Stimulated activated CD4-positive, alpha-beta T cell treated with anti-CD3 and anti-CD28 coated beads, Interleukin-1b, Interleukin-23, amount 100 ng/mL, for 48 hours (primary cell): ENCODE measurements at places on chromosomes 11 and 22.

DNA sequence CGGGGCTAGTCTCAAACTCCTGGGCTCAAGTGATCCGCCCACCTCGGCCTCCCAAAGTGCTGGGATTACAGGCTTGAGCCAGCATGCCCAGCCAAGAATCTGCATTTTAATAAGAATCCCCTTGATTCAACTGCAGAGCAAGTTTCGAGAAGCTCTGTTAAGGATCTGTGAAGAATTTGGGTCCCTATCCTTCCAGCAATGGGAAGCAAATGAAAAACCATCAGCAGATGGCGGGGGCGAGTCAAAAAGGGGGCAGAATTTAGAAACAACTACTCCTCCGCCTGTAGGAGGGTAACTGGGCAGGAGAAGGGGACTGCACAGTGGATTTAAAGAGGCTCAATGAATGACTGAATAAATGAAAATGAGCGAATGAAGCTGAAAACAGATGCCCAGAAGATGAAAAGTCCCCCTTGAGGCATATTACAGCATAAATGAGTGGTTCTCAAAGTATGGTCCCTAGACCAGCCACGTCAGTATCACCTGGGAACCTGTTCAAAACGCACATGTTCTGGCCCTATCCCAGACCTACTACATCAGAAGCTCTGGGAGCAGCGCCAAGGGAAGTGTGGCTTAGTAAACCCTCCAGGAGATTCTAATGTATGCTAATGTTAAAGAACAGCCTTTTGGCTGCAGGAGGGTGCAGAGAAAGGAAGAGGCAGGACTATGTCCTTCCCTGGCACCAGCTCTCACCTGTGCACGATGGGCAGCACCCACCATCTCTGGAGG, 15.0 kb downstream of the VWCE start:
- DNase-seq, result no peak

DNA sequence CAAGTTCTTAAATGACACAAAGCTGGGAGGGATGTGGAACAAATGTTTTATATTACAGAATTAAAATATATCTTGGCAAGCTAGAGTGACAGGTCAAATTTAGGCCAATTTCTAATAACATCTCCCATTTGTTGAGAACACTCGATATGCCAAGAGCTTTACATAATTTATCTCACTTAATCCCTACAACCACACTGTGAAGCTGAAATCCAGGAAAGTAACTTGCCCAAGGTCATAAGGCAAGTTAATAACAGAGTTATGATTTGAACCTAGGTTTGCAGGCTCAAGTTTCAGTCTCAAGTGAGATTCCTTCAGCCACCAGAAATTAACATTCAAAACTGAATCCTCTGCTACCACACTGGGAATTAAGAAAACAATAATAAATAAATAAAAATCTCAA, 38.3 kb downstream of the RAB30 start:
- no peak for DNase-seq

GRCh38 chr22:24901448-24901847, 45.0 kb downstream of the LHFPL7 start:
- DNase-seq, result no peak

- no peak for DNase-seq
Measured at GRCh38 chr11:18623707-18624106, 10.4 kb downstream of the SPTY2D1 start.

DNA sequence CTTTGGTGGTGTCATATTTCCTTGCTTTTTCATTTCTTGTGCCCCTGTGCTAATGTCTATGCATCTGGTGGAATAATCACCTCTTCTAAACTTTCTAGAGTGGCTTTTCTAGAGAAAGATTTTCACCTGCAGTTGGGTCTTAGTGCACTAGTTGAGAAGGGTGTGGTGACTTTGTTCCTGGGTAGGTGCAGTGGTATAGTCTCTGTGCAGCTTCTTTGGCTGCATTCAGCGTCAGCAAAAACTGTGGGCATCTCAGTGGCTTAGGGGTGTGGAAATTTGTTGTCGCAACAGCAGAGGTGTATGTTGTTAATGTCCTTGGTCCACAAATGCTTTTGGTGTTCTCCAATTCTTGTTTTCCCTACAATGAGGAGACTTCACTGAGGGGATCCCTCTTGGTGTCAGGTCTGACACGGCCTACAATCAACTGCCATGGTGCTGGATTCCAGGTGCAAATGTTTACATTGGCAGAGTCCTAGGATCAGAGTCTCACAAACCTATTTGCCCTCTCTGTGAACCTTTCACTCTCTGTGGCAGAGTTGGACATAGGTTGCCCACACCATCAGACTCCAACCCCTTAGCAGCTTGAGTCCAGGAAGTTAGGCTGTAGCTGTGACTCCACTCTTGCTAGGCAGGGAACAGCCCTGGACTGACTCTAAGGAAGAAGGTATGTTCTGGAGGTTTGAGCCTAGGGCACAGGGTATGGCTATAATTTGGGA, 48.8 kb downstream of the GDPD4 start:
- DNase-seq, result no peak

DNA sequence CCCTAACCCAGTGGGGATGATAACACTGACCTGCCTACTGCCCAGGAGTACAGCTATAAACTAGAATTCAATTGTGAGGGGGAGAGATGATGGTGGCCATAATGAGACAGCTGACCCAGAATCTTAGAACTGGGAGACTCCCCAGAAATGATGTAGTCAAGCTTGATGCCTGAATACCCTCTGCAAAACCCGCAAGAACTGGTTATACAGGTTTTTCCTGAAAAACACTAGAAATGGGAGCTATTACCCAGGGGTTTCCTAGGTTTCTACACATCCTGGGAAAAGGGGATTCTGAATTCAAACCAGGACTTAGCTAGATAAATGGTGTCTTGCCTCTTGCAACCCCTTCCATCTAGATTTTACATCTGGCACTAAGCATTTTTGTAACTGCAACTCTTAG, 113.8 kb upstream of the NARS2 start:
- DNase-seq, result no peak

DNA sequence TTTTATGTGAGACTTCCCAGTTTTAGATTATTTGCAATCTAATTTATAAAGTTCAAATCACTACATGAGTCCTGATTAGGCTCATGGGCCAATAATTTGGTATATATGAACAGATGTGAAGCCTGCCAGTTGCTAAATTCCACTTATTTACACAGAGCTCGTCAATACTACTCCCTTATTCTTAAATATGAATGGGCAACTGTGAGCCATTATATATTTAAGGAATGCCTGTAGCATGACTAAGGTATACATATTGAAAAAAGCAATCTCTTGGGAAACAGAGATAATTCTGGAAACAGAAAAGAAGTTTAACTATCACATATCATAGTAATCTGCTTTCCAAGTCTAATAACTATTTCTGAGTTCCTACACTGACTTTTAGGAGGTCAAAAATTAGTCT, 27.0 kb downstream of the RBMXL2 start:
- DNase-seq, result no peak

GRCh38 chr11:71340086-71340606, 87.8 kb upstream of the SHANK2 start:
- no peak for DNase-seq

DNA sequence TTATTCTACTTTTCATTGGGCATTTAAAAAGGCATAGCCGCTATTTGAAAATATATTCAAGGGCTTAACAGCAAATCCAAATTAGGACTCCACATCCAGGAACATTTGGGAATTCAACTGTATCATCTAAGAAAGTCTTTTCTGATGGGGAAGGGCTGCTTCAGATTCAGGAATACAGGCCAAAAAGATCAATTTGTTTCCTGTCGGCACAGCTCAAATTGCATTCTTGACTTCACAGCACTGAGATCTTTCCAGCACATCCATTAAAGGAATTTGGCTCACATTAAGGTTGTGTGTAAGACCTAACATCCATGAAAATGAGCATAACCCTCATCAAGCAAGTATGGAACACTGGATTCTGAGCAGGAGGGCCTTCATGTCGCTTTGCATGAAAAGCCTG, 1169.5 kb upstream of the CCDC90B start:
- DNase-seq, result no peak

DNA sequence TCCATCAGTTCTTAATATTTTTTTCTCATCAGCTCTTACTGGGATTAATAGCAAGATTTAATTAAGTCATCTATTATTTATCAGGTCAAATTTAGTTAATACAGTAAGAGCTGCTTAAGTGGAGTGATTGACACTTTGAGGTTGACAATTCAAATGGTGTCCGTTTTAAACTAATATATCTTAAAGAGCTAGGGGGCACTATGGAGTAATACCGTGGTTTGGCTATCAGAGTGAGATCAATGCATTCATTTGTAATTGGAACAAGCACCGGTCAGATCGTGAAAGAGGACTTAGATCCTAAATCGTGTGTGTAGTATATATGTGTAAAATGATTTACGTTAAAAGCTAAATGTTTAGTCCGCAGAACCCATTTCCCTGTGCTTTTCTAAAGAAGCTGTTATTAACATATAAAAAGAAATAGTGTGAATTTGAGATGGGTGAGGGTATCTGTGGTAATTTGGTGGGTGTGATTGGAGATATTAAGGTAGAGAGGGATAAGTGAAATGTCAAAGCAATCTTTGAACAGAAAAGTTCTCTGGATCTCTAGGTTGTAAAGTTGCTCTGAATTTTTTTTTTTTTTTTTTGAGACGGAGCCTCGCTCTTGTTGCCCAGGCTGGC, 2.3 kb downstream of the SIK2 start:
- no peak for DNase-seq
